ENCODE measurements at places on chromosomes 11 and 22.

- no peak for DNase-seq
These were observed 530.3 kb upstream of the FAT3 start for GRCh38 chr11:91694331-91694730.

GRCh38 chr22:50444663-50445062, 30.2 kb downstream of the SBF1 start:
- DNase-seq = no peak

DNA sequence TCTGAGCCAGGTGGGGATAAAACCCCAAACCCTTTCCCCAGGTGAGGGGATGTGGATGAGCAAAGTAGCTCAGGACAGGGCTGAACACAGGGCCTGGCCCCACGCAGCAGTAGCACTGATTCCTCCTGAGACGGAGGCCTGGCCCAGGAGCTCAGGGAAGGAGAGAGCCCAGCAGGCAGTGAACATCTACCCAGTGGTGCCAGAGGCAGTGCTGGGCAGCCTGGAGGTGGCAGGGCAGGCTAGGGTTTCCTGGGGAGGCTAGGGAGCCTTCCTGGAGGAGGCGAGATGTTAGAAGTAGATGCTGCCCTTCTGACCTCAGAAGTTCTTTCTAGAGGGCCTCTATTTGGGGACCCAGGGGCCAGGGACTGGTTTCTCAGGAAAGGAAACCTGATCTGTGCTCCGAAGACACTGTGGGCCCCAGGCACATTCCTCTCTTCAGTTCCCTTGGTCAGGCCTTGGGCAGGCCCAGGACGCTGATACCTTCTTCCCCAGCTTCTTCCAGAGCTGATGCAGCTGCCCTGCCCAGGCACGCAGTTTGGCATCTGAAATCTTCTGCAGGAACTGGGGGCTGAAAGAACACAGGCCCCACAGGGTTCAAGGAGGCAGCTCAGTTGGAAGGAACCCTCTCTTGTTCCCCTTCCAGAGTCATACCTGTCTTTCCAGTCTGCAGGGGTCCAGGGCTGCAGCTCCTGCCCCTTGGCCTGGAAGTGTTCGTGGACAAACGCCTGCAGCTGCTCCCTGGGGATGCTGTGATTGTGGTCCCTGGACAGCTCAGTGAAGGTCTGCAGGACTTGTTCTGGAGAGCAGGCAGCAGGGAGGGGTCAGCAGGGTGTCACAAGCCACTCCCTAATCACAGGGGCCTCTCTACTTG, 16.8 kb downstream of the TREH start:
- DNase-seq = no peak

- DNase-seq = no peak
These were observed 378.1 kb downstream of the LARGE1 start for GRCh38 chr22:33542153-33542552.

DNA sequence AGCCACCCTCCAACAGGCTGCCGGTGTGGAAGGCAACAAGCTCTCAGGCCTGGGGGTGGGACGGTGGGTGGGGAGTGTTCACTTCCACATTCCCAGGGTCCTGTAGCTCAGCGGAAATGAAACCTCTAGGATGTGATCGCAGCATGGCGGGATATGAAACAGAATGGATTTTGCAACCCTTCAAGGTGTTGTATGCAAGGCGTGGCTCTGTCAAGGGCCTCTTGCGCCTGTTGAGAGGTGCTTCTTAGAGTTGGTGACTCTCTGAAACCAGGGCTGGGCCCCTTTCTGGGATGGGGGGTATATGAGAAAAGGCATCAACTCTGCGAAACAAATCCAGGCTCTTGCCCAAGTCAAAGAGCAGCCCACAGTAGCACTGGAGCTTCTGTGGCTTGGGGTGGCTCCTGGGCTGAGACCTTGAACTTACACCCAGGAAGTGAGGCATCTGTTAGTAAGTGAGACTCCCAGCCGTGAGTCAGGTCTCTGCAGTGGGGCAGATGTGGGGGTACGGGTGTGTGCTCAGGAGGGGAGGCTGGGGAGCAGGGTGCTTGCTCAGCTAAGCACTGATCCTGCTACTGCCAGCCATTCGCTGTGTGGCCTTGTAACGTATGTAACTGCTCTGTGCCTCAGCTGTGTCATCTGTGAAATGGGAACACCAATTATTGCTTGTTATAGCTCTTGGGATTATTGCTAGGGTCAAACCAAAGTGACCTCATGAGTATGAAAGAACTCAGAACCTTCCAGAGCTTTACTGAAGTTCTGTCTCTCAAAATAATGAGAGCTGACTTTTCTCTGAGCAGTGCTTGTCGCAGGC, 28.3 kb downstream of the NECTIN1 start:
- DNase-seq = no peak

- no peak for DNase-seq
These were observed 46.5 kb downstream of the SLC22A12 start for GRCh38 chr11:64637334-64638017.

GRCh38 chr11:32052215-32052614, 38.7 kb upstream of the RCN1 start:
- peak; percentile 46 for DNase-seq

Data from NCI-H460 (cell line).